ENCODE measurements at places on chromosomes 6 and 20.

DNA sequence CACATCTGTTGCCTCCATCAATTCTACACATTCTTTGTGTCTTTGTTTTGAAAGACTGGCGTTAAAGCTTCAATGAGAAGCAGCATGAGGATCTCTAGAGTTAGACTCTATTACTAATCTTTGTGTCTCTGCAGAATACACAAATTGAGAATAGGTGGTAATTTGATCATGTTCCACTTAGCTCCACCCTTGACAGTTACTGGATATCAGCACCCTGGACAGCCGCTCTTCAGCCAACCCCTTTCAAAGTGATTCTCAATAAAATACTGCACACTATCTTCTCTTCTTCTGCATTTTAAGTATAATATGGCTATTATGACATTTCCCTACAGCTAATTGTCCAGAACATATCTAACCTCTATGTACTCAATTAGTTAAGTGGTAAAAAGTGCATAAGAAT is 54.3 kb upstream of the CNR1 start:
- no peak for DNase-seq

DNA sequence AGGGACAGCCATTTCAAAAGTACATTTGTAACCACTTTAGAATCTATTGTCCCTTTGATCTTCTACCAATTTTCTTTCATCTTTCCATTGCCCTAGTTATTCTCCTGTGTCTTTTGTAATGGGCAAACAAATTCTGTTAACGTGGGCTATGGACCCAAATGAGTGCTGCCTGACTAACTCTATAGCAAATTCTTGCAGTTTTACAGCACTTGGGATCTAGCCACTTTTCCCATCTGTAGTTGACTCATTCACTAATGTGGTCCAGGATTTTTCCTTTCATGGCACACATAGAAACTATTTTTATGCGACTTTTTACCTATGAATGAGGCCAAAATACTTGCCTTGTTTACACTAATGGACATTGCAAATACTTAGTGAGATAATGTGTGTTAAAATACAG is 52.0 kb downstream of the GRIK2 start:
- DNase-seq: no peak

GRCh38 chr6:113719545-113719944 is 137.6 kb upstream of the MARCKS start:
- DNase-seq: no peak

GRCh38 chr6:178119-178518 is 114.2 kb upstream of the DUSP22 start:
- no peak for DNase-seq

GRCh38 chr6:26415791-26416190 is 13.7 kb downstream of the BTN3A1 start:
- DNase-seq: no peak

GRCh38 chr20:1206366-1207148 is 3.3 kb downstream of the C20orf202 start:
- DNase-seq: no peak

GRCh38 chr6:22521035-22521434 is 48.3 kb upstream of the HDGFL1 start:
- no peak for DNase-seq

DNA sequence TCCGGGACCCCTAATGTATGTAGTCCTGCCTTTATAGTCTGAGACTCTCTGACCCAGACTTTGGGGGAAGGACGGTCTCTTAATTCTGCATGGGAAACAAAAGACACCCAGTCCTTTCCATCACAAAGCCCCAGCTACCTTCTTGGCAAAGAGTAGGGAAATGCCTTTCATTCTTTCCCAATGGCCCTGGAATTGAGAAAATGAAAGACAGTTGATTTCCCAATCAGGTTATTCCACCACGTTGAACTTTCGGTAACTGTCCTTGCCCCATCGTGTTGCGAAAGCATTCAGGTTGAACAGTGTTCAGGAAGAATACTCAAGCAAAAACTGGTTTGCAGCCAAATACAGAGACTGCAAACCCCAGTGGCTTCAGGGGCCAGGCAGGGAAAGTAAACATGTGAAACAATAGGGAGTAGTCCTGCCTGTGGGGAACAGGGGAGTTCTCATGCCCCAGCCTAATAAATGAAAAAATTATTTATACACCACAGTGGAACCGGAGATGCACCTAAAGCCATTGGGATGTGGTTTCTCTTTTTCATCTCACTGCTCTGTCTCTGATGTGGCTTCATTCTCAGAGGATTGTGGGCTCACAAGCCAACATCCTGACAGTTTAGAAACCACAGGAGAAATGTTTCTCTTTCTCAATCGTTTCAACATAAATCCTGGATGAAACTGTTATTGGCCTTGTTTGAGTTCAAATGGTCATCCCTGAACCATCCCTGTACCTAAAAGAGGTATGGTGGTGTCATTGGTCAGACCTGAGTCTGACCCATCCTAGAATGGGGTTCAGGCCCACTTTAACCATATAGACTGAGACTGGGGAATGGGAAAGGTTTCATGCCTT is 44.2 kb upstream of the SLC9A8 start:
- DNase-seq: peak; percentile 10

DNA sequence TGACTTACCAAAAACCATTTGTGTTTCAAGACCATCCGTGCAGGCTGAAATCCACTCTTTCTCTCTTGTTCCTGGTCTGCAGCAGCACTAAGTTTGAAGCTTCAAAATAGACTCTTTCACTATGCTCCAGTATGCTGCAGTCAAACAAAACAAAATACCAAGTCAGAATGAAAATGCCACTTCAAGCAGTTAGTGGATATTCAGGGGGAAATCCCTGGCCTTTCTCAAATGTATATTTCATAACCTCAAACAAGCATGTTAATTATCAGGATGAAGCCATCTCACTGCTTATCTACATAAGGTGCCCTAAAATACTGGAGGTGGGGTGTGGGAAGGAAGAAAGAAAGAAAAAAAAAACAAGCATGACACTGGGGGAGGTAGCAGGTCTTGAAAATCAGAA is 103.5 kb downstream of the ATXN1 start:
- DNase-seq: peak; percentile 6

- DNase-seq: no peak
Measured at GRCh38 chr20:57417830-57418780, 26.9 kb downstream of the RBM38 start.

DNA sequence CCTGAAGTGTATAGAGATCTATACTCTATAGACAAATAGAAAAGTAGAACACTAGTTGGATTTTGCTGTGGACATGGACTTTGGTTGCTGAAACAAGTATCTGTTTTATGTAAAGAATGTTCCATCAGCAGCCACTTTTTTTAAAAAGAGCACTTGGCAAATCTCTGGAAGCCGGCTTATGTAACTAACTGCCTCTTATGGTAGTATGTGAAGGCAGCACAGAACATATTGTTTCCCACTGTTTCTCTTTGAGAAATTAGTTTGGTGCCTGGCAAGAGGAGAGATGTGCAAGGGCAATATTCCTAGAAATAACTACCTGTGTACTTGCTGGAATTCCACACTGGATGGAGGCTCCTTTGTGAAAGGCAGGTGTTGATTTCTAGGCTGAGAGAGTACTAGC is 242.3 kb upstream of the PREP start:
- DNase-seq: no peak

GRCh38 chr20:910870-911770 is 5.0 kb downstream of the ANGPT4 start:
- no peak for DNase-seq

DNA sequence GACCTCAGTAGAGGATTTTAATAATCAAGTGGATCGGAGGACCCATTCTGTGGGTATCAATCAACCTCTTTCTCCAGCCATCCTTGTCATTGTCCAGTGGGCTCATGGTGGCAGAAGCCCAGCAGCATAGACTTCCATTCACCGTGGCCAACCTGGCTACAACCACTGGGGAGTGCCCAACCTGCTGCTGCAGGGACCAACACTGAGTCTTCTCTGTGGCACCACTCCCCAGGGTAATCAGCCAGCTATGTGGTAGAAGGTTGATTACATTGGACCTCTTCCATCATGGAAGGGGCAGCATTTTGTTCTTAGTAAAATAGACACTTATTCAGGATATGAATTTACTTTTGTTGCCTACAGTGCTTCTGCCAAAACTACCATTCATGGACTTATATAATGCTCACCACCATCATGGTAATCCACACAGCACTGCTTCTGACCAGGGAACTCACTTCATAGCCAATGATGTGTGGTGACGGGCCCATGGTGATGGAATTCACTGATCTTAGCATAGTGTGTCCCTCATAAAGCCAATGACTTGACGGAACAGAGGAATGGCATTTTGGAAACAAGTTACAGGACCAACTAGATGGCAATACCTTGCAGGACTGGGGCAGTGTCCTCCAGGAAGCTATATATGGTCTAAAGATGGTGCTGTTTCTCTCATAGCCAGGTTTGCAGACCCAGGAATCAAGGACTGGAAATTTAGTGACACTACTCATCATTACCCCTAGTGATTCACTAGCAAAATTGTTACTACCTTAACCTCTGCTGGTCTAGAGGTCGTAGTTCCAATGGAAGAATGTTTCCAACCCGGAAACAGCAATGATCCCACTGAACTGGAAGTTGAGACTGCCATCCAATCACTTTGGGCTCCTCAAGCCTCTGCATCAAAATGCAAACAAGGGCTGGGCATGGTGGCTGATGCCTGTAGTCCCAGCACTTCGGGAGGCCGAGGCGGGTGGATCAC is 7.6 kb downstream of the CD24 start:
- no peak for DNase-seq

- DNase-seq: no peak
Measured at GRCh38 chr6:69812746-69813427, 16.1 kb upstream of the LMBRD1 start.

GRCh38 chr6:104214901-104215300 is 644.8 kb downstream of the HACE1 start:
- DNase-seq: no peak

- no peak for DNase-seq
Measured at GRCh38 chr6:29797135-29797534, 30.5 kb upstream of the HLA-G start.

DNA sequence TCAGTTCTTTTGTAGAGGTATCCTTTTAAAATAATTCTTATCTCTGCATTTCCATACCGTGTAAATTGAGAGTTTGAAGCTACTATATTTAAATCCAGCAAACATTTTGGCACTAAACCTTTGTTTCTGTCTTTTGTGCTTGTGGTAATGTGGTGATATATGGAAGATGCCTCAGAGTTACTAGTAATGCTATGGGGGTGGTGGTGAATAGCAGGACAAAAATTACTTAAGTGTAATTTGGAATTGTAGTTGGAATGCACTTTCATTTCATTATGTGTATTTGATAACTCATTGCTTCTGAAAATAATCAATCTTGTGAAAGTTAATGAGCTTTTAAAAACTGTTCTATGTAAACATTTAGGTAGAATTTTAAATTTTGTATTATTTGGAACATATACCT is 404.5 kb downstream of the PHF3 start:
- no peak for DNase-seq

Data from stimulated activated CD4-positive, alpha-beta T cell treated with anti-CD3 and anti-CD28 coated beads, Interleukin-15, amount 100 ng/mL, for 24 hours (primary cell).